ENCODE measurements at places on chromosomes 4 and X.

DNA sequence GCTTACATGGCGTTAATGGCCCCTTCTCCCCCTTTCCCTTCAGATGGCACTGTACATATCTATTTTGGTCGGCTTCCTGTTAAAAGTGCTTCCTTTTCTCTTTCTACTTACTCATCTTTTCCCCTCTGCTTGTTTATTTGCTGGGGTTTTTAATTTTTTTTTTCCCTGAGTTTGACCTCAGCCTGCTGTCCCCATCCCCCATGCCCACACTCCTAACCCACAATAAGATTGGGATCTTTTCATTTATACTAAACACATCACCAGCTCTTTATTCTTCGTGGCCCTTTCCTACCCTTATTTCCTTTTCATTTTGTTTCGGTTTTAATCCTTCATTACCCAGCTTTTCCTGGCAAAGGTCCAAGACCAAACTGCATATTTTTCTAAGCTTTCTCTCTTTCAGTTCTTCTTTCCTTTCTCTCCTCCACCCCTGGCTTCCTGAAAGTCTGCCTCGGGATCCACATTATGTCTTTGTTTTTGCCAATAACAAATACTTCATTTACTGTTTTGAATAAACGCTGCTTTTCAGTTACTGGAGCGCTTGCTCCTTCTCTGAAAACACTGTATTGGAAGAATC is 152.0 kb upstream of the USP9X start:
- no peak for DNase-seq
- H3K4me3 ChIP-seq = peak overlapping the region; percentile 14
- no peaks in the 10 kb centered on the region for H3K4me1 ChIP-seq
- H3K27ac ChIP-seq = peak overlapping the region; percentile 50

- peaks cover 12% of the 10 kb centered on the region for H3K36me3 ChIP-seq
- H3K4me1 ChIP-seq = no peaks in the 10 kb centered on the region
- no peak overlapping the region for H3K27ac ChIP-seq
- no peak for DNase-seq
These were observed 16.8 kb downstream of the ABCD1 start for GRCh38 chrX:153741446-153741845.

- H3K4me1 ChIP-seq = no peaks in the 10 kb centered on the region
- H3K4me3 ChIP-seq = no peak overlapping the region
- no peak overlapping the region for H3K27ac ChIP-seq
- H3K36me3 ChIP-seq = no peaks in the 10 kb centered on the region
These were observed 12.7 kb downstream of the TKTL1 start for GRCh38 chrX:154308108-154308946.

DNA sequence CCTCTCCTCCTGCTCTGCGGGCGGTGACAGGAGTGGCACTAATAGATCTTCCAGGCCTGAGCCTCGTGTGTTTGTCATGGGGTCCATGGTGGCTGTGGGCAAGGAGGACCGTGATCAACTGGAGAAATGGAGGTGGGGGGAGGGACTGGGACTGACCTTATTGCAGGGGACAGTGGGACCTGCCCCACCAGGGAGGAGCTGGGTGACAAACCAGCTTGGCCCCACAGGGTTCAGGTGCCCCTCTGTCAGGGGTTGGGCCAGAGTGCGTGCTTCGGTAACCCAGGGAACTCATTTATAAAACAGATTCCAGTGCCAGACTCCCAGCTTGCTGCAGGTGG is 366.5 kb downstream of the BCOR start:
- H3K4me1 ChIP-seq = peaks cover 5% of the 10 kb centered on the region
- no peak for DNase-seq
- H3K27me3 ChIP-seq = no peaks in the 10 kb centered on the region
- H3K36me3 ChIP-seq = no peaks in the 10 kb centered on the region

DNA sequence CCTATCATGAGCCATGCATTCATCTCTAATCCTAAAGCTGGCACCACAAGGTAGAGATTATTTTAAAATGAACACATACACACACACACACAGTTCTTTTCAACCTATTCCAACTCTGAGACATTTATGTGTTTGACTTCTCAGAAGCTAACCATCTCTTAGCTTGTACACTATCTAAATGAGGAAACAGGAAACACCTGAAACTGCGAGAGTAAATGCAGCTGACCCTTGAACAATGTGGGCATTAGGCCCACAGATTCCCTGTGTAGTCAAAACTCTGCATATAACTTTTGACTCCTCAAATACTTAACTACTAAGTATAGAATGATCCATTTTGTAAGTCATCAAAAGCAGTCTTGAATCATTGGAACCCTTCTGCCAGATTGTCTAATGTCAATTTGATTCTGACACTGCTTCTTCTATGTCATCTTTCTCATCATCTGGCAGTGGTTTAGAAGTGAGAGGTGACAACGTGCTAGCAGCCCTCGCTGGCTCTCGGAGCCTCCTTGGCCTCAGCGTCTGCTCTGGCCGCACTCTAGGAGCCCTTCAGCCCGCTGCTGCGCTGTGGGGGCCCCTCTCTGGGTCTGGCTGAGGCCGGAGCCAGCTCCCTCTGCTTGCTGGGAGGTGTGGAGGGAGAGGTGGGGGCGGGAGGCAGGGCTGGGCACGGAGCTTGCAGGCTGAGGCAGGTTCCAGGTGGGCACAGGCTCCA is 21.4 kb upstream of the IL15 start:
- no peaks in the 10 kb centered on the region for H3K4me1 ChIP-seq
- H3K4me3 ChIP-seq = no peak overlapping the region
- H3K27ac ChIP-seq = no peak overlapping the region
- H3K36me3 ChIP-seq = no peaks in the 10 kb centered on the region

DNA sequence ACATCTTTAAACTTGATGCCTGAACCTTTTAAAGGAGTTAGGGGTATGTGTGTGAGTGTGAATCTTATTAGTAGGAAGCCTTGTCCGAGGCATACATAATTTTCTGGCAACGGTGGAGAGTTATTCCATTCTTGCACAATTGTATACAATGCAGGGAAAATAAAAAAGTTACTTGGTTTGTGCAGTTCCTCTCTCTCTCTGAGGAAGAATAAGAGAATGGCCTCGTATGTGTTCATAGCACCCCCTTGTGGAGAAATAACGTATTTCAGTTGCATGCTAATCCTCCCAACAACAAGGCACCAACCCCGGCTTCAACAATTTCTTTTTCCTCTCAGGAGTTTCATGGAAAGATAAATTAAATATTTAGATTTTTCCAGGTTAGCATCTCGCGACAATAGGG is 33.7 kb upstream of the FGF13 start:
- DNase-seq = no peak
- H3K4me3 ChIP-seq = no peak overlapping the region

GRCh38 chr4:22487328-22487727 is 28.5 kb downstream of the ADGRA3 start:
- H3K4me1 ChIP-seq = peaks cover 3% of the 10 kb centered on the region
- H3K36me3 ChIP-seq = no peaks in the 10 kb centered on the region
- no peaks in the 10 kb centered on the region for H3K27me3 ChIP-seq
- no peak overlapping the region for H3K27ac ChIP-seq
- DNase-seq = no peak

- H3K36me3 ChIP-seq = no peaks in the 10 kb centered on the region
- H3K27ac ChIP-seq = no peak overlapping the region
- H3K4me3 ChIP-seq = no peak overlapping the region
- H3K27me3 ChIP-seq = no peaks in the 10 kb centered on the region
These were observed 413.1 kb downstream of the GBA3 start for GRCh38 chr4:23105759-23106370.

DNA sequence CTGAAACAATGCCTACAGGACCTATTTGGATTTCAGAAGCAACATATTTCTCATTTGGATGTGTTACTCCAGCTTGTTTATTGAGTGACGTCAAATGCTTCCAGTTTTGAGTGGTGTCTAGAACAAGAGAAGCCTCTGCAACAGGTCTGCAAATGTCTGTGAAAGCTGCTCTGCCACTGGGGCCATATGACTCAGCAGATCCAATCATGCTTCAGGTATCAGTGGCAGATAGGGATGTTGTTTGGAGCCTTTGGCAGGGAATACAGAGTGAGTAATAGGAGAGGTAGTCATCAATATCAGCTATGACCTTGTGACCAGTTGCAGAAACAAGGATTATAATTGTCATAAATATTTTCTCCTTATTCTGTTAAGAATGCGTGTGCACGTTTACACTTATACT is 141.1 kb upstream of the ZXDA start:
- H3K4me1 ChIP-seq = no peaks in the 10 kb centered on the region
- H3K36me3 ChIP-seq = no peaks in the 10 kb centered on the region
- no peak overlapping the region for H3K4me3 ChIP-seq
- H3K27me3 ChIP-seq = no peaks in the 10 kb centered on the region
- no peak overlapping the region for H3K27ac ChIP-seq

DNA sequence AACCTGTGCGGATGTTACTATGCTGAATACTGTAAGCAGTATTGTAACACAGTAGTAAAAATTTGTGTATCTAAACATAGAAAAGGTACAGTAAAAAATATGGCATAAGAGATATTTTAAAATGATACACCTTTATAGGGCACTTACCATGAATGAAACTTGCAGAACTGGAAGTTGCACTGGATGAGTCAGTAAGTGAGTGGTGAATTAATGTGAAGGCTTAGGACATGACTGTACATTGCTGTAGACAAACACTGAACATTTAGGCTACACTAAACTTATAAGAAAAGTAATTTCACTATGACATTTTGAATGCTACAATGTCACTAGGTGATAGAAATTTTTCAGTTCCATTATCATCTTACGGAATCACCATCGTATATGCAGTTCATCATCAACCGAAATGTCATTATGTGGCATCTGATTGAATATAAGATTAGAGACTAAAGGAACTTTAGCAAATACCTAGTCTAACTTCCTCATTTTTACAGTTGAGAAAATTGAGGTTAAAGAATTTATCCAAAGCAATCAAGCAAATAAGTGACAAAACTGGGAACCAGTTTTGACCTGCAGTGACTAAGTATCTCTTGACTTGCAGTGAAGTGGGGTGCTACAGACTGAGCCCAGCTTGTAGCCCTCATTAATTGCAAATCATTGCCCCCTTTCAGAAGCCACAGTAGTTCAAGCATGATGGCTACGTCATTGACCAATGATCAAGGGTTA is 55.3 kb downstream of the EGF start:
- no peaks in the 10 kb centered on the region for H3K36me3 ChIP-seq
- no peak overlapping the region for H3K4me3 ChIP-seq
- H3K4me1 ChIP-seq = no peaks in the 10 kb centered on the region
- H3K27ac ChIP-seq = no peak overlapping the region

DNA sequence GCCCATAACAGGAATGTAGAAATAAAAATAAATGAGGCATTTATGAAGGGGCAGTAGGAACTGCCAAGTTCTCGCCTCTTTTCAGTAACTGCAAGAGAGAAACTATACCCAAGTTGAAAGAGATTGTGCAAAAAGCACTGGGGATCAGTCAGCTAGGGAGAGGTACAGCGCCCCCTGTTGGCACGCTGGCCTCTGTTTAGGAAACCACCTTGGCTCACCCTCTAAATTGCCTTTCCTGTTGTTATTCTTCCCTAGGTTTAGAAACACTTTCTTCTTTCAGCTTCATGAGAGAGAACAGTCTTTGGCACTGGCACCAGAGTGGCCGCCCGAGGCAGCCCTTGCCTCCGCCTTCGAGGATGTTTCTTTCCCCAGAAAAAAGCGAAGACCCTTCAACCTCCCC is 348.5 kb downstream of the MID1IP1 start:
- DNase-seq = peak; percentile 83
- H3K27ac ChIP-seq = no peak overlapping the region
- no peaks in the 10 kb centered on the region for H3K4me1 ChIP-seq
- H3K4me3 ChIP-seq = no peak overlapping the region
- H3K27me3 ChIP-seq = no peaks in the 10 kb centered on the region
- H3K36me3 ChIP-seq = no peaks in the 10 kb centered on the region

GRCh38 chrX:121151293-121151692 is 103.9 kb downstream of the GLUD2 start:
- H3K36me3 ChIP-seq = no peaks in the 10 kb centered on the region
- no peaks in the 10 kb centered on the region for H3K27me3 ChIP-seq
- H3K4me1 ChIP-seq = no peaks in the 10 kb centered on the region
- no peak overlapping the region for H3K27ac ChIP-seq
- DNase-seq = no peak

- no peak overlapping the region for H3K27ac ChIP-seq
- no peak overlapping the region for H3K4me3 ChIP-seq
- H3K27me3 ChIP-seq = no peaks in the 10 kb centered on the region
- DNase-seq = no peak
These were observed 614.0 kb upstream of the BOD1L1 start for GRCh38 chr4:14241574-14241973.

DNA sequence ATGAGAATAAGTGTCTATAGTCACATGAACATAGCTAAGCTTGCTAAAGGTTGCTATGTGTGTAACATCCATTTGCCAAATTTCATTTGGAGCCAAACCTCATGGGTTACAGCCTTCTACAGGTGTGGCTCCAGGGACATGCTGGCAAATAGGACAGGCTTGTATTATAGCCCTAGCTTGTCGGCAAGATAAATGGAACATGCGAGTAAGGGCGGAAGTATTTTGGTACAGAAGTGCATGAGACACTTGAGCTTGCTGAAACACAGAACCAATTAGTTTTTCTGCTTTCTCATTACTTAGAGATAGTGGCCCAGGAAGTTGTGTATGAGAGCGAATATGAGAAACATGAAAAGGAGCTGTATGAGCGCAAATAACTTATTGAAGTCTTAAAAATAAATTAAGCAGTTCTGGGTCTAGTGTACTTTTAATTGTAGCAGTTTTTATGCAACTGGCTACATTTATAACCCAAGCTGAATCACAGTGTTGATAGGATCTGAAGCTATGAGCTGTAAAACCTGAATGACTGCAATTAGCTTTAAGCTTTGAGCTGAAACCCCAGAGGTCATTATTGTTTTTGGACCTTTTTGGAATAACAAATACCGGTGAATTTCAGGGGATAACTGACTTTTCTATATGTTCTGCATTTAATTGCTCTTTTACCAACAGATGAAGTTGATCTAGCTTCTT is 64.6 kb downstream of the KDM5C start:
- no peak overlapping the region for H3K4me3 ChIP-seq
- H3K4me1 ChIP-seq = no peaks in the 10 kb centered on the region

DNA sequence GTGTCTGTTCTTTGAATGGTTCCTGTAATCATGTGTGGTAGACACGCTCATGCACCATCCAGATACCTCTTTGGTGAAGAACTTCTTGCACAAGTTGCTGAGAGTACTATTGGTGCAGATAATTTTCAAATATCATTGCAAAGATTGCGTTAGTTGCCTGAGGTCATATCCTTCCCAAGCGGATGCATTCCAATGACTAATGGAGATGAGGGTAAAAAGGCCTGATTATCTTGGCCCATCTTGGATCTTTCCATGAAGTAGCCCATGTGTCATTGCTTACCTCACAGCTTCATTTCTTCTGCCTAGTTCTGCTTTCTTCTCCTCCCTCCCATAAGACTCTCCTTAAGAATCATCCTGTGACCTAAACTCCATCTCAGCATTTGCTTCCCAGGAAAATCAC is 384.9 kb upstream of the CNKSR2 start:
- H3K27ac ChIP-seq = no peak overlapping the region
- no peak overlapping the region for H3K4me3 ChIP-seq
- no peaks in the 10 kb centered on the region for H3K27me3 ChIP-seq
- no peaks in the 10 kb centered on the region for H3K36me3 ChIP-seq
- no peak for DNase-seq

GRCh38 chr4:15890246-15890829 is 48.2 kb downstream of the FGFBP1 start:
- H3K27me3 ChIP-seq = no peaks in the 10 kb centered on the region
- H3K27ac ChIP-seq = no peak overlapping the region
- H3K36me3 ChIP-seq = no peaks in the 10 kb centered on the region
- no peak overlapping the region for H3K4me3 ChIP-seq
- H3K4me1 ChIP-seq = no peaks in the 10 kb centered on the region

- H3K4me1 ChIP-seq = no peaks in the 10 kb centered on the region
- peak overlapping the region; percentile 13 for H3K27ac ChIP-seq
- H3K4me3 ChIP-seq = no peak overlapping the region
- H3K36me3 ChIP-seq = no peaks in the 10 kb centered on the region
- no peak for DNase-seq
These were observed 46.4 kb upstream of the GATB start for GRCh38 chr4:151807220-151807619.

GRCh38 chrX:6184900-6185515 is 43.7 kb downstream of the NLGN4X start:
- H3K36me3 ChIP-seq = no peaks in the 10 kb centered on the region
- no peak overlapping the region for H3K27ac ChIP-seq
- no peaks in the 10 kb centered on the region for H3K4me1 ChIP-seq
- H3K4me3 ChIP-seq = no peak overlapping the region

Measured in ascending aorta (tissue), 2 donors.